Fibroblast of the aortic adventitia (primary cell): ENCODE measurements at places on chromosomes 5 and 9.

DNA sequence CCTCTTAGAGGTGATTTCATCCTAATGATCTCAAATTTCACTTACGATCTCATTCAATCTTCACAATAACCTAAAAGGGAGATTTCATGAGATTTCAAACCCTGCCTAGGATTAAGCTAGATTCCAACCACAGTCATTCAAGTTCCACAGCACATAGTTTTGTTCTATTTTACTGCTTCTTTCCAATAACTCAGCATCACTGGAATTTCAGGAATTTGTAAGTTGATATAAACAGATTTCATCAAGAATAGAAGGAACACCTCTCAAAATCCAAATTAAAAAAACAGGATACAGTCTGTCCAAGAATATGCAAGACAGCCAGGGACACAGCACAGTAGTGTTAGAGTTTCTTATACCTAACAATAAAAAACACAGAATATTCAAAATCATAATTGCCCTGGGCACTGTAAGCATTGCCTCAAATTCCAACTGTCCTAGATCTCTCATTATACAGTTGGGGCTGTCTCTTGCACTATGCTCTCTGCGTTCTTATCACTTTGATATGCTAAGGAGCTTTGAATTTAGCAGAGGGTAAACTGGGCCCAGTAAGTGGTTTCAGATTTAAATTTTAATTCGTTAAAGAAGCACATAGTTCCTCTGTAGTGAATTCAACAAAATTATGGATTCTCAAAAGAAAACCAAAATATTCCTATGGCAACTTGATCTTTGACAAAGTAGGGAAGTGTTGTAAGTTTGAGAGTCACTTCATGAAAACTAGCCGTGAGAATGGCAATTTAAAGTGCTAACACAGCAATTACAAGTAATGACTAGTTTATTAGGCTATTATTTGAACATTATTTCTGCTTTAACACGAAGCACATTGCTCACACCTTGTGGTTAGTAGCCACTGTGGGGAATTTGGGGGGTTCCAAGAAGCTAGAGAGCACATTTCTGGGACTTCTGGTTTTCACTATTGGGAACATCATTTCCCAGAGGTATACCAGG lies 478.6 kb upstream of the C9orf72 start:
- DNase-seq = no peak

- no peak for DNase-seq
Measured at GRCh38 chr9:88772575-88772974, 218.7 kb upstream of the S1PR3 start.

DNA sequence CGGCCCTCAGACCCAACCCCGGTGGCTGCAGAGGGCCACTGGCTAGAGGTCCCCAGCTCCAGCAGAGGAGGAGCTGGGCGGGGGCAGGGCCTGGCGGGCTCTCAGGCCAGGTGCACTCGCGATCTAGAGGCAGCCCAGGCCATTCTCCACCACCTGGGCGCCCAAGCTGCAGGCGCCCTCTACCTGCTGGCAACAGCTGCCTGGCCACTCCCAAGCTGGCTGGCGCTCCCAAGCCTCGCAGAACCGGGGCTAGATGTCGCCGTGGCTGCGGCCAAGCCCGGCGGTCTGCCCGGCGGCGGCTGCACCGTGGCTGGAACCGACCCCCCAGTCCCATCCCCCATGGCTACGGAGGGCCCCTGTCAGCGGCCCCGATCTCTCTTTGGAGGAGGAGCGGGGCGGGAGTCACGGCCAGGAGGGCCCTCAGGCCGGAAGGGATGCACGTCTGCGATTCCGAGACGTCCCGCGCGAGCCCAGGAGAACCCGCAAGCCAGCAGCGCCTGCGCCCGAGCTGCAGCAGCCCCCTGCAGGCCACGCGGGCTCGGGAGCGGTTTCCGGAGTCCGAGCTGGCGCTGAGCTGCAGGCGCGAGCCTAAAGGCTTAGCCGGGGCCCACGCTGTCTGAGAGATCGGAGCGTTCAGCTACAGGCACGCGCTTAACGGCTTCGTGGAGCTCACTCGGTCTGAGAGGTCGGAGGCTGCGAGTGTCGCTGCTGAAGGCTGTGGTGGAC lies 44.3 kb upstream of the BICD2 start:
- DNase-seq = peak; percentile 70

DNA sequence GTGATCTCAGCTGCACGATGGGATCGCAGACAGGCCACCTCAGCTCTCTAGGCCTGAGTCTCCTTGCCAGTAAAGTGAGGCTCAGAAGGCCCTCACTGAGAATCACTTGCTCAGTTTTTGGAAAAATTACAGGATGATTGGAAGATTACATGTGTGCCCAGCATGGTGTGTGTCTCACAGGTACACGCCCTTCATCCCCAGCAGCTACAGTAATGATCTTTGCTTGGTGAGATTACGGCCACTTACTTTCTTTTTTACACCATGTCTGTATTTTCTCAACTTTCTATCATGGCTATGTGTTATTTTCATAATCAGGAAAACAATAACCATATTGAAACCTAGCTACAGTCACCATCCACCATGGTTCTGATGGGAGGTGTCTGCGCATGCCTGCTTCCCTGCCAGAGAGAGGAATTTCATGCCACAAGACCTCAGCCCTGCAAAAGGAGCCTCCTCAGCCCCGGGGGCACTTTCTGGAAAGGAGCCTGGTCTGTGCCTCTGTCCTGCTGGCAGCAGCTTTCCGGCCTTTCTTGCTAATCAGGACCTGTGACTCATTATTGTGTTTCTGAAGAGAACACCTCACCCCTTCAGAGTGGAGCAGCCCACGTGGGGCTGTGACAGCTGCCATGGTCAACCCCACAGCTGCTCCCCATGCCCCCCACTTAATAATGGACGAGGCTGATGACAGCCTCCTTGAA lies 64.2 kb upstream of the OLFM1 start:
- no peak for DNase-seq

- DNase-seq = no peak
Measured at GRCh38 chr9:8037745-8038144, 238.2 kb upstream of the DMAC1 start.

DNA sequence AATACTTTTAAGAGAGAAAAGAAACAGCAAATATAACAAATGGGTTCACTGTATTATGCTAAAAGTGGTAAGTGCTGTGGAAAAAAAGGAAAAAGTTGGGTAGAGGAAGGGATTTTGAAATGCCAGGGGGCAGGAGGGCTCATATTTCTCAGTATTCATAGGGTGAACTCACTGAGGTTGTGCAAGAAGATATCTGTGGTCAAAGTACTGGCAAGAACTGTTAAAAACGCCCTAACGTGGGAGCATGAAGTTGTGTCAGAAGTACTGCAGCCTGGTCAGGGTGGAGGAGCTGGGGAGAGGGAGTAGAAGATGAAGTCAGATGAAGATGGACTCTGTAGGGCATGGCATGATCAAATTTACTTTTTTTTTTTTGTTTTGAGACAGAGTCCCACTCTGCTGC lies 31.2 kb upstream of the SLC28A3 start:
- peak; percentile 95 for DNase-seq

DNA sequence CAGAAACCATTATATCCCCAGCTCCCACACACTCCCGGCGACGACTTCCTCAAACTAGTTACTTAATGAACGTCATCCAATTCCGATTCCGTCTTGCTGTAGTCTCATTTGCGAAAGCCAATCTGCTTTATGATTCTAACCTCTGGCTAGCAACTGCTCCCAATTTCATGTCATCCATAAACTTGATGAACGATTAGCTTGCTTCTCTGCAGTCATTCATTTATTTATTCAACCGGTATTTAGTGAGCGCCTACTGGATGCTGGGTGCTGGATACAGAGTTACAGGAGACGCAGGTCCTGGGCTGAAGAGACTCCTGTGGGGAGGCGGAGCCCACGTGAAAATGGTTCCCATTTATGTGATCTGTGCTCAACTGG lies 46.2 kb downstream of the TSPAN17 start:
- DNase-seq = no peak

GRCh38 chr9:131554087-131554842 lies 8.9 kb downstream of the PRRT1B start:
- DNase-seq = no peak

- no peak for DNase-seq
Measured at GRCh38 chr9:68694125-68694524, 10.9 kb upstream of the PIP5K1B start.

- no peak for DNase-seq
Measured at GRCh38 chr5:5593391-5593790, 170.9 kb downstream of the ICE1 start.

DNA sequence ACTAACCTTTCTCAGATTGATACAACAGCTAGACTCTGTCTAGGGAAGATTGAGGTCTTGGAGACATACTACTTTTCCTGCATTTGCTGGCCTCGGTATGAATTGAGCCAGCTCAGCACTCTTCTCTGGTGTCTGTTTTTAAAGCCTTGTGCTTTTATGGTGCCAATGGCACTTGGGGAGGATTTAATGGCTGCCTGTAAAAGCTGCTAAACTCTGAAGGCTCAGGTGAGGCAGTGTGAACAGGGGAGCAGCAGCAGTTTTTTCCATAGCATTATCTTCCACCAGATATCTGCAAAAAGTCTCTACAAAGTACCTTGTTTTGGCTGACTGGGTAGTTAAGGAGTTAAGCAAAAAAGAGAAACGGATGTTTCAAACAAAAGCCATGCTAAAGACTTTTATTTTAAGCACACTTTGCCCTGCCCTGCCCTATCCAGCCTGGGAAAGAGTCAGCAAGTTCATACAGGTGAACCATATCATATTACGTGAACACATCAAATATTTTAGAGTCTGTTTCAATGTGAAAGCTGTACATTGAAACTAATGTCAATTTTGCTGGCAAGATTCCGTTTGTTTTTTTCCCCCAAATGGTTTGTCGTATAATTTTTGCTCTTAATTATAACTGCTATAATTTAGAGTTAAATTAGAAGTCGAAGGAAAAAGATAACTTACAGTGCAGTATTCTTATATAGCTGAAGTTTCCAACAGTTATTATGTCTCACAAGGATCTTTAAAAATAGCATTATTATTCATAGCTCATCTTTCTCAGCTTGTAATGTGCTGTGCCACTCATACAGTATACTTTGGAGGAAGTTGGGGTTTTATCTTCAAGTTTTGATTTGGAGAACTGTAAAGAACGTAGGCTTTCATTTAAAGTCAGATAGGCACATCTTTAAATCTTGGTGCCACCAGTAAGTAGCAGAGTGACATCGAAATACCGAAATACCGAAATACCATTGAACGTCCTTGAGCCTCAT lies 424.1 kb upstream of the CD180 start:
- DNase-seq = no peak

- no peak for DNase-seq
Measured at GRCh38 chr5:114201332-114201731, 160.5 kb upstream of the KCNN2 start.

DNA sequence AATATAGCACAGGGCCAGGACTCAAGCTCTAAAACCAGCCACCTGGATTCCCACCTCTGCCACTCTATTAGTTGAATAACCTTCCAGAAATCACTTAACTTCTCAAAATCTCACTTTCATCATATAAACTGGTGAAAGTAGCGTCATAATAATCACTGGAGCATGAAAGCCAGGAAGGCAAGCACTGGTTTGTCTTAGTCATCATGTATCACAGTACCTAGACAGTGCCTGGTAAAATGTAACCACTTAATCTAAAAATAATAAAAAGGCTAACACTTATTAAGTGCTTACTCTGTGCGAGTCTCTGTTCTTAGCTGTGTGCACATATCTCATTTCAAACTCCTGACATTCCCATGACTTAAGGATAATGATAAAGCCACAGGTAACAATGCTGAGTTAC lies 109.4 kb downstream of the ASTN2 start:
- DNase-seq = no peak

GRCh38 chr5:138989720-138990119 lies 114.6 kb upstream of the LRRTM2 start:
- DNase-seq = peak; percentile 55

DNA sequence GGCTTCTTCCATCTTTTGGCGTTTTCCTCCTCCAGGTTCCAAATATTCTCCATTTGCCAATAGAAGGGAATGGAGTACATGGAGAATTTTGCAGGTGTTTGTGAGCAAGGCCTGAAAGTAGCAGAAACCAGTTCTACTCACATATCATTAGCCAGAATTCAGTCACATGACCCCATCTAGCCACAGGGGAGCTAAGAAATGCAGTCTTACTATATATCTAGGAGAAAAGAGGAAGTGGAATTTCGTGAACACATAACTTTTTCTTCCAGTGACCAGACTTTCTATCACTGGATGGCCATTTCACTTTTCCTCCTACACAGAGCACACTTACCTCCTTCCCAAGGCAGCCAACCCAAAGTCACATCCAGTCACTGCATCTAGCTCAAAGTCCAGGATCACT lies 55.1 kb downstream of the LOX start:
- no peak for DNase-seq

DNA sequence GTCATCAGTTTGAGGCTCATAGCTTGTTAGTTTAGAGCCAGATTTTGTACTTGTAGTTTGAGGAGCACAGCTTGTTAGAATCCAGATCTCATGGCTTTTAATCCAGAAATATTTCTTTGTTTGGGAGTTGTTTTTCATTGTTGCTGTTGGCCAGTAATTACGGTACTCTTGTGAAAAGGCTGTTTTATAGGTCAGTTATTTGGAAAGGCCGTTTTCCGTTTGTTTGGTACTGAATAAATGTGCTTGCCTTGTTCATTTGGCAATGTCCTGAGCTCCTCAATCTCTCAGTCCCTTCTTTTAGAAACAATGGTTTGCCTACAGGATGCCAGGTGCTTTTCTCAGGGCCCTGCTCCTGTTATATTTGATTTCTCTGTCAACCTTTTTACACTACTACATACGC lies 4.5 kb upstream of the MOB3B start:
- DNase-seq = no peak

DNA sequence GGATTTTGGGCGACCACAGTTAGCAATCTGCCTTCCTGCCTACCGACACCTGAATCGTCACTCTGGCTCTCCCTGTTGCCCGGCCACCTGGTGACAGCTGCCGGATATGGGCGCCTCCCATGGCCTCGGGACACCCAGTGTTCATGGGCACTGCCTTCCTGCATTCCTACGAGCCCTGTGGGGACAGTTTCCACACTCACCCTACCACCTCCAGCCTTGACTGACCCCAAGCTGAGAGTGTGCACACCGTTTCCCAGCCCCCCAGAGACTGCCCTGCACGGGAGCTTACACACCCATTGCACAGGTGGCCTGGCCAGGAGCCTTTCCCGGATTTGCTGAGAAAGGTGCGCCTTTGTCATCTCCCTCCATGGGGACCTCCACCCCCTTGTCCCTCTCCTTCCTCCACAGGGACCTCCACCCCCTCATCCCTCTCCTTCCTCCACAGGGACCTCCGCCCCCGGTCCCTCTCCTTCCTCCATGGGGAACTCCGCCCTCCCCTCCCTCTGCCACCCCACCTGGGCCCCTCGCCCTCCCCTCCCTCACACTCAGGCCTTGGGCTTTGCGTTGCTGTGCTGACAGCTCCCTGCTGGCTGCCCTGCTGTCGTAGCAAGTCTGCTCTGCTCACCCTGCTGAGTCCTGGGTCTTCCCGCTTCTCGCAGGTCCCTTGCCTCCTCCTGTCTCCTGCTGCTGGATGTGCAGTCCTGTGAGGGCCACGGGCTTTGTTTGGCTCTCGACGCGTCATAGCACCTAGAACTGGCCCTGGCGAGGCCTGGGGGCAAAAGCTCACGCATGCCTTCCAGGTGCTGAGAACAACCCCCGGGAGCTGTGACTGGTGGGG lies 48.4 kb downstream of the MRPL36 start:
- no peak for DNase-seq

- no peak for DNase-seq
Measured at GRCh38 chr5:124606093-124606492, 140.3 kb downstream of the ZNF608 start.

- no peak for DNase-seq
Measured at GRCh38 chr5:124738681-124739633, 7.5 kb downstream of the ZNF608 start.
